ENCODE measurements at places on chromosomes 4 and X.

DNA sequence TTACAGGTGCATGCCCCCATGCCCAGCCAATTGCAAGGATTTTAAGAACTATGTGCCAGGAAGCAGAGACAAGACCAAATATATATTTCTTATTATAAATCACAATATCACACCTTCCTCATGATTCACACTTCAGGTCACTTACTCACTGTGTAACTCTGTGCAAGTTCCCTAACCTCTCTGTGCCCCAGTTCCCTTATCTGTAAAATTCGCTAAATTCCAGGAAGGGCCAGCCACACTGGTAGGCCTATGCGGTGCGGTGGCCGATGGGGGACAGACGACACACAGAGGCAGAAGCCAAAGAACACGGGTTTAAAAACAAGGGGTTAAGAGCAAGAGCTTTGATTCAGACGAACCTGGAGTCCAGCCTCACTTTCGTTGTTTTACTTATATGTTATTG lies 2.8 kb downstream of the TRIM2 start:
- DNase-seq, result no peak

DNA sequence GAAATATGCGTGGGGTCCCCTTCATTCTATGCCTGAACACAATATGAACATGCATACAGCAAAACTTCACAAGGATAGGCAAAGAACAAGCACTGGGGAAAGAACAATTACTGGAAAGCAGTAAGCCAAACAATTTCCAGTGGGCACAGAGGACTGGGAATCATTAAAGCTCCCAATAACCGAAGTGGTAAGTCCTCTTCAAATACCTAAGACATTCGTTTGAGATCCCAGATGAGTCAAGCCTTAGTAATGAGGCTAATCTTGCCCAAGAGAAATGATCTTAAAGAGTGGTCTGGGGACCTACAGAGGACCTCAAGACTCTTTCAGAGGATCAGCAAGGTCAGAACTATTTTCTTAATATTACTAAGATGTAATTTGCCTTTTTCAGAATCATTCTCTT lies 28.6 kb downstream of the ANAPC10 start:
- DNase-seq, result no peak

GRCh38 chr4:81491943-81492342 lies 20.2 kb upstream of the RASGEF1B start:
- DNase-seq, result no peak

GRCh38 chrX:115719171-115719570 lies 158.2 kb downstream of the PLS3 start:
- DNase-seq, result no peak

DNA sequence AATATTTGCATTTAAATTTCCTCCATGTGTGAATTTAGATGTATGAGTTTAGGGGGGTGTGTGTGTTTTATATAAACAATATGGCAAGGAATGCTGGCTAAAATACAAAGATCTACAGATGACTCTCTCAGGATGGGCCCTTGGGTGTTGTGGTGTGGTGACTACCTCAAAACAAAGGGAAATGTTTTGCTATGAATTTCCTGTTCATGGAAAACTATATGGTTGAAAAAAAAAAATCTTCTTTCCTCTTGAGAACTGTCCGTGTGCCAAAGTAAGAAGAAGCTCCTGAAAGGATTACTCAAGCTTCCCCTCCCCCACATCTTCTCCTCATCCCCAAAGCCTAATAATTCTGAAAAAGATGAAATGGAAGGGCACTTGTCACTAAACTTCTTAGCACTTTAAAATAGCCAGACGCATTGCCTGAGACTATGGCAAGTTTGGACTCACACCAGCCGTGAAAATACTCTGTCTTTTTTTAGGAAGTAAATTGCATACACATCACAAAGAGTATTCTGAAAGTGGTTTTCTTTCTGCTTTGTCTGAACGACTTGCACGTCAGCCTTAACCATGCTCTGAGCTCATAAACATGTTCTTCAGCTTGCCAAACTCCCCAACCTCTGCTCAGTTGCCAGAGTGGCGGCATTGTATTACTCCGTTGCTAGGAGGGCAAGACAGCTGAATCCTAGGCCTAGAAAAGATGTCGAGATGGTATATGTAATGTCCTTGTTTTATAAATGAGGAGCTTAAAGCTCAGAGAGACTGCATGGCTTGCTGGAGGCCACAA lies 250.4 kb upstream of the JADE1 start:
- no peak for DNase-seq

GRCh38 chr4:67292636-67293035 lies 252.7 kb downstream of the CENPC start:
- DNase-seq, result no peak

GRCh38 chr4:8267077-8267476 lies 2.5 kb upstream of the HTRA3 start:
- no peak for DNase-seq

Data from CD4-positive, alpha-beta T cell (primary cell).